ENCODE measurements at places on chromosomes 2 and 18. TPM values are rescaled to one million over a fixed set of nuclear protein-coding genes. Genes with fewer than 3 reads are reported as not detected.
A peak's percentile ranks its signal among the peaks of the same experiment; 100 is the strongest.

The IER3IP1 gene
- total RNA-seq, result 31.2 TPM

The CHRND gene
- total RNA-seq, result 0.05 TPM

The TMEM17 gene
- total RNA-seq, result 5.4 TPM

The SPDYA gene
- 0.23 TPM for total RNA-seq

The MAPK4 gene
- total RNA-seq, result 2.5 TPM

The IL1B gene
- 2.5 TPM for total RNA-seq

The CFAP65 gene
- not detected for total RNA-seq

The HJURP gene
- total RNA-seq, result 106 TPM

The RPRM gene
- 0.10 TPM for total RNA-seq

The VWA3B gene
- total RNA-seq, result not detected

The SLC9A2 gene
- total RNA-seq, result 19.3 TPM

The FBXO41 gene
- total RNA-seq, result 0.66 TPM

The CCDC141 gene
- total RNA-seq, result 4.0 TPM

The ING5 gene
- 39.1 TPM for total RNA-seq

The CPO gene
- not detected for total RNA-seq

The CHN1 gene
- 28.7 TPM for total RNA-seq

DNA sequence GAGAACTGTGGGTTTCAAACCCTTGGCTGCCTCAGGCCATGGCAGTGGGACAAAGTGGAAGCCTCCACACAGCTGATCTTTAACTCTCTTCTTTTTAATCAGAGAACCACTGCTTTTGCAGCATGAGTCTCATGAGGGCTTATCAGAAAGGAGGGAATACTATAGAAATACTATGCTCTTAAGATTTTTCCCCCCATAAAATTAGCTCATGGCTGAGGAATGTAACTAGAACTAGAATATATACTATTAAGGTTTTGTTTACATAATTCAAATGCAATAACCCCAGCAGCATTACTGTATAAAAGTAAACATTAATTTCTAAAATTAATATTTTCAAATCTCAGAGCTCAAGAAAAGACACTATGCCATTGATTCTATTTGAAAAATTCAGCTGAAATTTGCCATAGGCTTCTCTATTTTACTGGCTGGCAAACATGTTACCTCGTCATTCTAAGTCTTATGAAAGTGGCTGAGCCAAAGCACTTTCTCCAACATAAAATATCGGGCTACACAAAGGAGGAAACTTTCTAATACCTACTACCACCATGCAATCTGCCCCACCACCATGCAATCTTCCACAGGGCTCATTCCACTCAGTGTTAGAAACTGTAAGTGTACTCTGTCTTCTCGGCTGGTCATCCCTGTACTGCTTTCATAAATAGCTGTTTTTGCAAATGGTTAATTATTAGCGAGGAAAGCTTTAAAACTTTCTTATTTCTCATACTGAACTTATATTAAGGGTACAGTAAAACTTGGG is 42.5 kb downstream of the WDR35 start:
- DNase-seq, result no peak

- no peak for DNase-seq
Measured at GRCh38 chr2:42021464-42021863, 26.4 kb upstream of the PKDCC start.

GRCh38 chr2:174546519-174547506 is 50.8 kb downstream of the WIPF1 start:
- DNase-seq, result peak; percentile 36

DNA sequence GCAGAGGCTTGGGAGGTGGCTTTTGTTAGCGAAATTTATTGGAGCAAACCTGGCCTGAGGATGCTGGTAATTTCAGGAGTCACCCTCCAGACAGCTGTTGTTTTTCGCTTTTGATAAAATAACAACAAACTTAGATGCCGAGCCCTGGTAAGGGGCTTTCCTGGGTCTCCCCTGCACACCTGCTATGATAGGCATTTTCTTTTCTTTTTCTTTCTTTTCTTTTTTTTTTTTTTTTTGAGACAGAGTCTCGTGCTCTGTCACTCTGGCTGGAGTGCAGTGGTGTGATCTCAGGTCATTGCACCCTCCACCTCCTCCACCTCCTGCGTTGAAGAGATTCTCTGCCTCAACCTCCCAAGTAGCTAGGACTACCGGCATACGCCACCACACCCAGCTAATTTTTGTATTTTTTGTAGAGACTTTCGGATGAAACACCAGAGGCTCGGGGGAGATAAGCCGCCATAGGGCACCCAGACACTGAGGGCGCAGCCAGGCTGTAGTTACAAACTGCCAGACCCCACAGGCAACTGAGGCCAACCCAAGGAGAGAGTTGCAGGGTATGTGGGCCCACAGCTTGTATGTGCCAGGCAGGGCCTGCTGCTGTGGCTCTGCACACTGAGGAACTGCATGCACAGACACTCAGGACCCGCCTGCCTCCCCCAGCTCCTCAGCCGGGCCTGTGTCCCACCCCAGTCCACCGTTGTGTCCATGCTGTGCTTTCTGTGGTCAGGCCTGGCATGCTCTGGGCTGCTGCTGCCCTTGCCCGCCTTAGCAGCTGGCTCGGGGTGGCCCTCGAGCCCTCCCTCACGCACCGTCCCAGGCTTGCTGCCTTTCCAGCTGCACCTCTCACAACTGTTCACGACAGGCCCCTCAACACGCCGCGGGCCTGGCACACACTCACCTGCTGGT is 3.9 kb downstream of the GYPC start:
- no peak for DNase-seq

DNA sequence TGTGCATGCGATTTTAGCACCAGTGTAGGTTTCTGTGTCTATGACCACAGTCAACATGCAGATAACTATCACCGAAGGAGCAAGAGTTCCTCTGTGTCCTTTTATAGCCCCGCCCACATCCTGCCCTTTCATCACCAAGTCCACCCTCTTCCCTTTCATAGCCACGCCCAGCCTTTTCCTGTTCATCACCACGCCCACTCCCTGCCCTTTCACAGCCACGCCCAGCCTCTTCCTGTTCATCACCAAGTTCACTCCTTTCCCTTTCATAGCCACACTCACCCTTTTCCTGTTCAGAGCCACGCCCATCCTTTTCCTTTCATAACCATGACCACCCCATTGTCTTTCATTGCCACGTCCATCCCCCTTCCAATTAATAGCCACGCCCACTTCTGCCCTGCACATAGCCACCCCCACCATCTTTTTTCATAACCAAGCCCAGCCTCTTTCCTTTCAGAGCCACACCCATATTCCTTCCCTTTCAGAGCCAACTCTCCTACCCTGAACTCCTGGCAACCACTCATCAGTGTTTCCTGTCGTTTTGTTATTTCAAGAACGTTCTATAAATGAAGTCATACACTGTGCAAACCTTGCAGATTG is 273.9 kb downstream of the MYT1L start:
- DNase-seq, result peak; percentile 1

- no peak for DNase-seq
Measured at GRCh38 chr2:174729797-174730697, 34.2 kb downstream of the CHRNA1 start.

- no peak for DNase-seq
Measured at GRCh38 chr2:109689182-109689930, 75.2 kb downstream of the SOWAHC start.

- no peak for DNase-seq
Measured at GRCh38 chr2:80256782-80257167, 47.8 kb downstream of the LRRTM1 start.

DNA sequence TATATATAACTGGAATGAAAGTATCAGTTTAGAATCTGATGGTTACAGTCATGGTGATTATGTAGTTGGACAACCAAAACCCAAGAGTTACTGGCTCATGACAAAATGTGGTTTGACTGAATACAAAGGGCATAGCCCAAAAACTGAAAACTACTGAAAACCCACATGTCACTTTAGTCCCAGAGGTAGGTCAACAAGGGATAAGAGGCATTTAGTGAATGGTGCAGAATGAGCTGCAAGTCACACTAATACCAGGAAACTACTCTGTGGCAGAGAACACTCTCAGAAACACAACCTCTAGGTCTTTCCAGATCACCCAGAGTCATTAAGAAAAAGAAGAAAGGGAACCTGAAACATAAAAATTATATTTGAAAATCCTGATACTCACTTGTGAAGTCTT is 154.5 kb downstream of the AGPS start:
- DNase-seq, result no peak

DNA sequence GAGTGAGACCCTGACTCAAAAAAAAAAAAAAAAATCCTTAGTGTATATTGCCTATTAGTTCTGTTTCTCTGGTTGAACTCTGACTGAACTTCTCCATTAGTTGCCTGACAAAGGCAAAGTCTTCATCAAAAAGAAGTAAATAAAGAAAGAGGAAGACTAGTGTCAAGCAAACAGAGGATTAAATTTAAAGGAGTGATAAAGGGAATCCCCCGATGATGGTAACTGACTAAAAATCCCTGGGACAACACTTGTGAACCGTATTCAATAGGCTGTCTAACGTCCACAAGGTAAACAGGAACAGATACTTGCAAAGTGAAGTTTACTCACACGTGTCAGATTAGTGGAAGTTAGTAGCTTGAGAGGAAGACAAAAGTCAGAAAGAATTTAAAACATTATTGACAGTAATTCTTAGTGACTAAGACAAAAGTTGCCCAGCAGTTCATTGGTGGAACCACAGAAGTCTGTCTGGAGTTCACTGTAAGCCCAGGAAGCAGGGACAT is 26.2 kb upstream of the SPOPL start:
- DNase-seq, result no peak

GRCh38 chr2:128413014-128413717 is 94.5 kb upstream of the HS6ST1 start:
- no peak for DNase-seq

- DNase-seq, result no peak
Measured at GRCh38 chr2:188647430-188648070, 326.6 kb upstream of the COL3A1 start.

DNA sequence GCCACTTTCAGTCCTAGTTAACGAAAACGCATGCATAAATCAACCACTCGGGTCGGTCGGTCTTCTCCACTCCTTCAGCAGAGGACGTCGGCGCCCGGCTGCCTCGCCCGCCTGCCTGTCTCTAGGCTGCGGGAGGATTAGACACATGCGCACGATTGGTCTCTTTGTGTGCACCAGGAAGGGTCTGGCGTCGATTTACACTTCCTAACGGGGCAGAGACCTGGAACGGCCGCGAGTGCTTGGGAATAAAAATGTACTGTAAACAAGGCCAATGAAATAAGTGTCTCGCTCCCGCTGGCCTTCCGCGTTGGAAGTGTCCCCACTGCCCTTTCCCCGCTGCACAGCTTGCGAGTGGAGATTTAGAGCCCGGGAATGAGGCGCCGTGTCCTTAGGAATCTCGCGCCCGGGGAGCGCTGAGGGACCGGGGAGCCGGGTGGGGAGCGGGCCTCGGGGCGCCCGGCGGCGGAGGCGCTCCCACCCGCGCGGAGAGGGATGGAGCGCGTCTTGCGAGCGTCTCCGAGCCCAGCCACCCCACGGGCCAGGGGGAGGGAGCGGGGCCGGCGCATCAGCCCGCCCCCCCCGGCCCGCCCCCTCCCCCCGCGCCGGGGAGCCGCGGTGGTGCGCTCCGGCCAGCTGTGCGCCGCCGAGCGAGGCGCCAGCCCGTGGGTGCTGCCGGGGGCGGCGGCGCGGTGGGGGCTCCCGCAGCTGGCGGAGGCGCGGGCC is at the start of gene DOK6:
DOK6 (plus strand) TSS at position 636 of the 723 bp plus-strand sequence.
- peak; percentile 65 for DNase-seq

GRCh38 chr18:48977914-48978313 is 27.1 kb upstream of the SMAD7 start:
- DNase-seq, result no peak

- peak; percentile 90 for DNase-seq
Measured at GRCh38 chr2:233711312-233712008, 1.2 kb upstream of the UGT1A5 start.

DNA sequence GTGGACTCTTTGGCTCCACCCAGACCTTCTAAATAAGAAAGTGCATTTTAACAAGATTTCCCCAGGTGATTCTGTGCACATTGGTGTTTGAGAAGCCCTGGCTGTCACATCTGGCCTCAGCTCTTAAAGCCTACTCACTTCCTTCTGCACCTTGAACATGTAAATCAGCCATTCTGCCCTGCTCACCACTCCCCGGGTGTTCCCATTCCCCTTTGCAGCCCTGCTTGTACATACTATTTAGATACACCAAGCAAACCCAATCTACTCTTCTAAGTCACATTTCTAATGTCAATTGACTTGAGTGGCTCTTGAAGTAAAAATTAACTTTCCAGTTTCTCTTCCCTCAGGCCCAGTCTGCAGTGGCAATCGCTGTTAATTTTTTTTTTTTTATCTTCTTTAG is 13.1 kb upstream of the SCN1A start:
- DNase-seq, result no peak

DNA sequence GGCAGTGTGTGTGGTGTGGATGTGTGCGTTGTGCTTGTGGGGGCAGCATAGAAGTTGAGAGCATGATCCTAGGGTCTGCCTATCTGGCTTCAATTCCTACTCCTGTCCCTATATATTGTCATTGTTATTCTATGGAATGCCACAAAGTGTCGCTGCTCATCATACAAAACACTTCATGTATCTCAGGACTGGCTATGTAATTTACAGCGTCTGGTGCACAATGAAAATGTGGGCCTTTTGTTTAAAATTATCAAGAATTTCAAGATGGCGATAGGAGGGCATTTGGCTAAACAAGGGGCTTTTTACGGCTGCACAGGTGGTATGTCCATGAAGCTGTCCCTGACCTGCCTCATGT is 3.4 kb downstream of the SERPINB2 start:
- DNase-seq, result no peak

GRCh38 chr2:177842243-177842642 is 230.3 kb downstream of the PDE11A start:
- no peak for DNase-seq

- DNase-seq, result no peak
Measured at GRCh38 chr2:112162341-112162740, 24.2 kb downstream of the FBLN7 start.

GRCh38 chr18:2681993-2682603 is 26.6 kb downstream of the SMCHD1 start:
- DNase-seq, result no peak

DNA sequence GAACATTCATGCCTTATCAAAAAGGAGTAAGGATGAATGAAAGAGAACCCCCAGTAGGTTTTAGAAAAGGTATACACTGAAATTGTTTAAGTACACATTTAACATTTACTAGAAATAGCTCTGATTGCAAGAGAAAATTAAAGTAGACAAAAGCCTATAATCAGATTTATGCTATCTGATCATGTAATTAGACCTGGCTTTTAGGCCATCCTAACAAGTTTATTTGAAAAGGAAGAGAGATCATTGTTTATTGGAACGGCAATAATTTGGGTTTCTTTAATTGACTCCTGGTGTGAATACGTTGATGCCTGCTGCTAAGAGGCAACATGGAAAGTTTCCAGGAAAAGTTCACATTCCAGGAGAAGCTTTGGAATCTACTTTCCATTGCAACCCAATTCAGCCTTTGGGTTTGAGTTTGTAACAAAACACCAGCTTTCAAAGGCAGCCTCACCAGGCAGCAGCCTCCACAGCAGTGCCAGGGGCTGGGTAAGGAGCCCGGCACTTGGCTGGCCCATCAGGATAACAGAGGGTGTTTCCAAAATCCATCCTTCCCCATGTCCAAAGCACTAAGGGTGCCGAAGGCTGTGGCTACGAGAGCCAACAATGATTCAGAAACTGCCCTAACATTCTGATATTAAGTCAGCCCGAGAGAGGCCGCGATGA is 18.0 kb downstream of the FZD7 start:
- DNase-seq, result no peak

GRCh38 chr2:157758586-157758985 is 117.5 kb downstream of the ACVR1 start:
- no peak for DNase-seq

GRCh38 chr18:2958819-2959298 is 54.1 kb downstream of the LPIN2 start:
- no peak for DNase-seq
